ENCODE measurements at places on chromosomes 5 and 9.

GRCh38 chr5:159018855-159019254, 80.9 kb downstream of the EBF1 start:
- DNase-seq = no peak

GRCh38 chr5:94945656-94946055, 327.2 kb downstream of the SLF1 start:
- peak; percentile 55 for DNase-seq

DNA sequence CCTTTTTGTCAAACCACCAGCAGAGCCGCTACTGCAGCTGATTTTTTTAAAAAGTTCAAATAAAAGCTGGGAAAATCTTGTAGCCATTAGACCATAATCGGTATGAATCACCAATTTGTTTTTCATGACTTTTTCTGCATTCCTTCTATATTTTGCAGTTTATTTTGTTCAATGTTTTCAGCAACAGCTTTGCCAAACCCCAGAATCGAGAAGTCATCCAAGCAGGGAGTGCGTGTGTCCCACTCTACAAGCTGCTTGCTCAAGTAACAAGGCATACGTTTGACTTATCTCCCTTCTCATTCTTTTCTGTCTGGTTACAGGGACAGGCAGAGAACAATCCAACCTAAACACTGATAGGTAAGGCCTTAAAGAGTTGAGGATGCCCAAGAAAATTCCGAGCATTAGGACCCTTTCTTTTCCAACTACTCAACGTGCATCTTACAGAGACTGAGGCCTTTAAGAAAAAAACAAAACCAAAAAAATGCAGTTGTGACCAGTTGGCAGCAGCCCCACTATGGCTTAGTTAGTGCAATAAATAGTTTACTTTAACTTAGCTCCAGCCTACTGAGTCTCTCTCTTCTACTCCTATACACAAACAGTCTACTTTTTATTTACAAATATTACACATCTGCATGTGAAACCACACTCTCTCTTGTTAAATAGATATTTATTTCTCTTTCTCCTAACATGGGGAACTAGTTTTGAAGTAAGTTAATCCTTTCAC, 134.7 kb upstream of the SLIT3 start:
- no peak for DNase-seq

GRCh38 chr5:59777028-59777427, 116.5 kb downstream of the PDE4D start:
- no peak for DNase-seq

- DNase-seq = no peak
These were observed 52.3 kb upstream of the MOCS2 start for GRCh38 chr5:53161876-53162275.

GRCh38 chr5:77281969-77282336, 71.5 kb downstream of the PDE8B start:
- DNase-seq = no peak

- DNase-seq = no peak
These were observed 42.4 kb upstream of the LARP1 start for GRCh38 chr5:154712518-154713437.

DNA sequence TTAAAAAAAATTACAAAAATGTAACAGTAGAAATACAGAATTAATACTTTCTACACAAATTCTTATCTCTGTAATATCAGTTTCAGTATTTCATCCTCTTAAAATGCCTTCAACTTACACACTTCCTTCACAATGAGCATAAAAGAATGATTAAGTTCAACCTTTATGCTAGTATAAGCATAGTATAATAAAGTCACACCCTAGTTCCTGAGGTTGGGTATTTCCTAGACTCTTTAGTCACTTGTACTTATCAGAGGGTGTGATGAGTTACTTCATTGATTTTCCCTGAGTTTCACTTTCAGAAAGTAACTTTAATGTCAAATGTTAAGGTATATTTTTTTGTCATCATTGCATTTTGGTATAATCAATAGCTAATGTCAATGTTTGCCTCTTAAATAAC, 302.4 kb downstream of the PDE4D start:
- no peak for DNase-seq

DNA sequence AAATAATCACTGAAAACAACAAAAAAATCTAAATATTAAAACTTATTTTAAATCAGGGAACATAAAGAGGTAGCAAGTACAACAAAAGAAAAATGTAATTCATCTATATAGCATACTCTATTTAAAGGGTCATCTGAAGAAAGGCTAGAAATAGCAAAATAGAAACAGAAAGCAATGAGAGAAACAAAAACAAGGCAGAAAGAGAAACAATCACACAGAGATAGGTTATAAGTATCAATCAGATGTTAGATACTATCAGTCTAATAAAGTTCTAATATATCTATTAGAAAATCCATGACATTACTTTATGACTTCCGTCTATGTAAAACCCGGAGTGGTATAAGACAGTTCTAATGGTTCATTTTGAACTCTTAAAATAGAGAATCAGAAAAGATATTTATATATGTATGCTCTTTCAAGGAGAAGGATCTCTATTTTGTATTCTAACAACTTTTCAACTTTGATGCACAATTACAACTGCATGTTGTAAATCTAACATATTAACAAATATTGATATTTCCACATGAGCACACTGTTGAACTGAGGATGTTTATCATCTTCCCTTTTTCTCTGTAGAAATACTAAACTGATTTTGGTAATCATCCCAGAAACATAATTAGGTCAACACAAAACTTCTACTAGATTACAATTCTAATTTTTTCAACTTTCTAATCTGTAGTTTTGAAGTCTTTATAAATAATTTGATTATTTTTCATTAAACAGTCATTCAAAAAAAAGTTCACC, 15.8 kb downstream of the RICTOR start:
- no peak for DNase-seq

DNA sequence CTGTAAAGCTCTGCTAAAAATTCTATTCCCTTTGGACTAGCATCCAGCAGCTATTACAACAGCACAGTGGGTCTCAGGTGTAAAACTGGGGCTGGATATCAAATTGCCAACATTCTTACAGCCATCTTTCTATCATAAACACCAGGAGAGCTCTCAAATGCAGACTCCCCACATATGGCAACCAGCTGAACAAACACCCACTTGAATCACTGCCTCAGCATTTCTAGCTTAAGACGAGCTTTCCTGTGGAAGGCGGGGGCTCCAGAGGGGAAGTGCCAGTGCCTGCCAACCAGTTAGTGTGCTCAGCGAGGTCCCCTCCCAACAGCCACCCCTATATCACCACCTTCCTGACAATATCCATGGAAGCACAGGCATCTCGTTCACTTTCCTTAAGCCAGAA, 62.2 kb downstream of the IPPK start:
- DNase-seq = no peak

GRCh38 chr5:135629666-135630065, 50.9 kb upstream of the CXCL14 start:
- DNase-seq = no peak

GRCh38 chr5:93622240-93622885, 39.3 kb downstream of the NR2F1 start:
- no peak for DNase-seq

DNA sequence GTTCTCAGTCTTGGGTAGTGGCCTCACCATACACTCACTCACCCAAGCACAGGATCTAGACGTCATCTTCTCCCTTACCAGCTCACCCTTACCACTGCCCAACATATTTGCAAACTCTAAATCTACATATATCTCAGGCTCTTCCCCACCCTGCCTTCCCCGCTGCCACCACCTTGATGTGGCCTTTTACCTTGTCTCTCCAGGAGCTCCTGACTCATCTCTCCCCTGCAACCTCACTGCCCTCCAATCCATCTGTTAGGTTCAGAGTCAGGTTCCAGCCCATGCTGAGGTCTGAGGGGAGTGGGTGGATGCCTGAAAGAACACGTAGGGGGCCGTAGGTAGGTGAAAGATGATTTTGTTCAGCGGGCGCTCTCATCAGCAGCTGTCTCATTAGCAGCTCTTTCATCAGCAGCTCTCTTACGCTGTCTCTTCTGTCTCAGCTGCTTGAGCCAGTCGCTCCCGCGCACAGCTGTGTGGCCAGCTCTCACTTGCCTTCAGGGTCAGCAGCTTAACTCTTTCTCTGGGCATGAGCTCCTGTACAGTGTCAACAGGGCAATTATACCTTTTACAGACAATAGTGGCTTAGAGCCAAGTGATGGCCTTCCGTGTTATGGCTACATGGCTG, 23.1 kb upstream of the CKMT2 start:
- no peak for DNase-seq

DNA sequence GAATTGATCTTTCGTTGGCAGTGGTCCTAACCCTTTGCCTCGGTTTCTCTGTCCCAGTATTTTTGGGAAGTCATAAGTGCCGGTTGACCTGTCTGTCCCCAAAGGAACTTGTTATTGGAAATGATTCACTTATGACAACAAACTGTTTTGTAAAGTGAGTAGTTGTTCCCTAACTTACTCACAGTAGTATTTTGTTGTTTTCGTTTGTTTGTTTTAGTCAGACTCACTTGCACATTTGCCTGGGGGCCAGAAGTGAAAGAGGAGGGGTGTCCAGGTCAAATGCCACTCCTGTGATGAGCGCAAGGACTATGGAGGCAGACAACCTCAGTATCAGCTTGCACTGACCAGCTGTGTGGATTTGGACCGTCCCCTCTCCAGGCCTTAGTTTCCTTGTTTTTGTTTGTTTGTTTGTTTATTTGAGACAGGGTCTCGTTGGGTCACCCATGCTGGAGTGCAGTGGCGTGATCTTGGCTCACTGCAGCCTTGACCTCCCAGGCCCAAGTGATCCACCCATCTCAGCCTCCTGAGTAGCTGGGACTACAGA, 47.3 kb downstream of the ANKRD55 start:
- DNase-seq = no peak

GRCh38 chr5:65625743-65626142, 916 bp downstream of the SHLD3 start:
- DNase-seq = no peak

DNA sequence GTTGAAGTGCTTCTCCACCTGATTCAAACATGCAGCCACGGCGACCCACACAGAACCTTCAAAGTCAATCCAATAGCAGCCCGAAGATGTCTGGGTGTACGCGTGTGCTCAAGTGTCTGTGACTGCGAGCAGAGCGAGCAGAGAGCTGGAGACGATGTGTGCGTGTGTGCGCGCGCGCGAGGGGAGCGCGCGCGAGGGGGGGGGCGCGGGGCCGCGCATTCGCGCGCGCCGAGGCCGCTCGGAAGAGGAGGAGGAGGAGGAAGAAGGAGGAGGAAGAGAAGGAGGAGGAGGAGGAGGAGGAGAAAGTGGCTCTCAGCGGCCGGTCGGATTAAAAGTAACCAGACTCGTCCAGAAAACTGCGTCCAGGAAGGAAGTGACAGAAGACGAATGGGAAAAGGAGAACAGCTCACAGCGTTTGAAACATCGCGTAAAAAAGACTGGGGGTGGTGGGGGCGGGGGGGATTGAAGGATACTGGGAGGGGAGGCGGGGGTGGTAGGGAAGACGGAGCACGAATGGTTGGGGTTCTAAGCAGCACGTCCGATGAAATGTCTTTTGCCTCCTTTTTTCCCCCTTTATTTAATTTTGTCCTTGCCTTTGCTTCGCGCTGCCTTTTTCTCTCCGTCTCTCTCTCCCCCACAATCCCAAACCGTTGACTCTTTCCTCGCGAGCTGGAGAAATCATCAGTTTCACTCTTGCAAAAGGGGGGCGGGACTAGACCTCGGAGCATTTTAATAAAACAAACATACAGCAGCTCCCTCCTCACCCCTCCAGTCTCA, at the start of gene MEF2C:
Gene MEF2C, minus strand, starts transcription at position 126 of the 777 bp plus-strand sequence. CDS start 59,396 bp downstream, outside the sequence.
- peak; percentile 80 for DNase-seq

DNA sequence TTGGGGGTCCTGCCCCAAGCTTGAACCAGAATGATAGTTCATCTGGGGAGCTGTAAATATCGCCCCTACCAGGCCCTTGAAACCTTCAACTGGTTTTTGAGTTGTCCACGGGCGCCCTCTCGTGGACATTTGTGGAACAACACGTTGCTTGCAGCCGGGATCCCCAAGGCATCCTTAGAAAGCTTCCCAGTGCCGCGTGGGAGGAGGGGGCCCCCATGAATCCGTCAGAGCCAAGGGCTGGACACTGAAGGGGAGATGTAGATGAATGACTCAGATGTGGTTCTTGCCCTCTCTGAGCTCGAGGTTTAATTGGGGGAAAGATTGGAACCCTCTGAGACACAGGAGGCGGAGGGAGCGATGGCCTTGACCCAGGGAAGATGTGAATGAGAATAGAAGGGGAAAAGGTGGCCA, 31.8 kb upstream of the ORM1 start:
- DNase-seq = peak; percentile 84

DNA sequence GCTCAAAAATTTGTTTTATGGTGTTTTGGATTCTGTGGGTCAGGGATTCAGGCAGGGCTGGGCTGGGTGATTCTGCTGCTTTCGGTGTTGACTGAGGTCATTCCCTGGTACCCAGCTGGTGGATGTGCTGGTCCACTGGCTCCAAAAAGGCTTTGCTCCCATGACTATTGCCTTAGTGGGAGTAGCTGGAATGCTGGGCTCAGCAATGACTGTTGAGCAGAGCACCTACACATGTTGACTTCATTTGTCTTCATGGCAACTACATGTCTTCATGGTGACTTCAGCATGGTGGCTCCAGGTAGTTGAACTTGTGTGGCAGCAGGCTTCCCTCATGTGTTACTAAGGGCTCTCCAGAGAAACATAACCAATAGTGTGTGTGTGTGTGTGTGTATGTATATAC, 297.2 kb downstream of the DOCK8 start:
- DNase-seq = no peak
